ENCODE measurements at places on chromosomes 7 and 10.

- DNase-seq = no peak
Measured at GRCh38 chr10:84038035-84038434, 101.3 kb upstream of the GHITM start.

DNA sequence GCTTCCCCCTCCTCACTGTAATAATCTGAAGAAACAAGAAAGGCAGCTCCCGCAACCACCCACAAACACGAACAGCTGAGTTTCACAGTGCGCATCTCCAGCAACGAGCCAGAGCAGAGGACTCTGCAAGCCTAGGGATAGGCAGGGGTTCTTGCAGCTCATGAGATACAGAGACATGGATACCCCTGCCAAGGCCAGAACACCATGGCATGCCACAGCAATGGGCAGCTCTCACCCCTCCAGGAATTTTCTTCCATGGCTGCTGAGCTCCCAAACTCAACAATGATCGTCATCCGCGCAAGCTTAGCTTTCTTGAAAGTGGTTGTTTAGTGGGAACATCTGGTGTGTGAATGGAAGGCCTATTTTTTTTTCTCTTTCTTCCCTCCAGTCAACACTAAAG is 637.3 kb downstream of the SORCS3 start:
- DNase-seq = no peak

DNA sequence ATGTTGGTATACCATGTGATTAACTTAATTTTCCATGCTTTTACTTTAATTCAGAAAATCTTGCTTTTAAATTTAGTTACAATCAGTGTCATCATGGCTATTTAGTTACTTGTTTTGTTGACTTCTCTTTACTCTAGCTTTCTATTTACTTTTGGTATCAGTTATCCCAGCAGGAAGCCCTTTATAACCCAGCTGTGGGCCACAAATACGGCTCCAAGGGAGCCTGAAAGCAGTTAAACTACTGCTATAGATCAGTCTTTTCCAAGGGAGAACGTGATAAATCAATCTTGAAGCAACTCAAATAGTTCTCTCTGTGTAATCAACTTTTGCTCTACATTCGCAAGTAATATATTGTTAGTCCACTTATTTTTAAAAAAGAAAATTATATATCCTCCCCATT is 287.4 kb downstream of the CACNA2D1 start:
- no peak for DNase-seq

GRCh38 chr10:95440756-95441546 is 120.2 kb downstream of the SORBS1 start:
- no peak for DNase-seq

DNA sequence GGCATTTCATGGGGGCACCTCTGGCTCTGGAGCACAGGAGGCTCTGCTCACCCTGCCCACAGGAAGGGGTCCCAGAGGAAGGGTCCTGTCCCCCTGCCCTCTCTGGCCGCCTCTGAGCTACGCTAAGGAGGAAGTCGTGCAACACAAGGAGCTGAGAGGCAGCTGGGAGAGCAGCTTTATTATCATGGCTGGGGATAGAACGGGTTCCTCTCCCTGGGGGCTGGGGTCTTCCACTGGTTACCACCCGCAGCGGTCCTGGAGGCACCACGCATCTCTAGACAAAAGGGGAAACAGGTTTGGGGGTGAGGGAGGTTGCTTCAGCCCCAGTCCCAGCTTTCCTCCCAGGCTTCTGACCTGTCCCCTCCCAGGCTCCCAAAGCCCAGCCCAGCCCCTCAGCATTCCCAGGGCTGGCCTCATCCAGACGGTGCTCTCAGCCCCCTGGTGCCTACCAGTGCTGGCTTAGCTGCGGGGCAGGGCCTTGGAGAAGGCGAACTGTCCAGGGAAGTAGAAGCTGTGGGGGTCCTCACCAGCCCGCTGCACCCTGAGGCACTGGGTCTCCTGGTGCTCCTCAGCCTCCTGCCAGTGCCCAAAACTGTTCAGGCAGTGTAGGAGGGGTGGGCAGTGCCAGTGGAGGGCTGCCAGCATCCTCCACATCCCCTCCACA is 3.1 kb downstream of the RARRES2 start:
- DNase-seq = no peak

DNA sequence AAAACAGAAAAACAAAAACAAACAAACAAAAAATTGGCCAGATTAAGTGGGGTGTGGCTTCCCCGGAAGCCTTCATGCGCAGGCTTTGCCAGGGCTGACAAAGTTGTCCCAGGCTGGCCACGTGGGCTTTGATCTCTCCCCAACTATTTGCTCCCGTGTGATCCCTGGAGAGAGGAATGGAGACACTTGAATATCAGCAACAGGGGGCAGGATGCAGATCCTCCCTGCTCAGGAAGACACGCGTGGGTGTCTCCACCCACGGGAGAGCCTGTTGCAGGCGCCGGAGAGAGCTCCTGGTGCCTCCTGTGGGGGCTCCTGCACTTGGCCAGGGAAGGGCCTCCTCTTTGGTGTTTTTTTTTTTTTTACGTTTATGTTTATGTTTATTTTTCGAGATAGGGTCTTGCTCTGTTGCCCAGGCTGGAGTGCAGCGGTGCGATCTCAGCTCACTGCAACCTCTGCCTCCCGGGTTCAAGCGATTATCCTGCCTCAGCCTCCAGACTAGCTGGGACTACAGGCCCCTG is 19.0 kb downstream of the TRIM56 start:
- DNase-seq = no peak

Measured in GF-D8 (cell line).